ENCODE measurements at places on chromosomes 5 and 9.

DNA sequence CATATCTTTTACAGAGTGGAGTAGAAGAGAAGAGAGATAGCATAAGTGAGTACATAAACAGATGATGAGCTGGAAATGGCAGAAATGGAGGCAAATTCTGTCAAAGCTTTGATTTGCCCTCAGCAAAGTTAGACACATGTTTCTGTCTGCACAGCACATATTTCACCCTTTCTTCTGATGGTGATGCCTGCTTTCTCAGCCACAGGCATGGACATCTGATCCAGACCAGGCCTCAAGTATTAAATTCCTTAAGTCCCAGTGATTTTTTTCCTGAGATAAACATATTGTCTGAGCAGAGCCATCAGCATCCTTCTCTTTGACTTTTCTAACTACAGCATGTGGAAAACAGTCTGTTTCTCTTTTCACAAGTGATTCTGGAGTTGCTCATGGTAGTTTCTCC is 409.8 kb downstream of the MAN2A1 start:
- DNase-seq: no peak

GRCh38 chr9:22035591-22036011 is 26.5 kb upstream of the CDKN2B start:
- no peak for DNase-seq

GRCh38 chr9:129175825-129176633 is 2.0 kb downstream of the IER5L start:
- DNase-seq: peak; percentile 37

GRCh38 chr5:21862986-21863385 is 990.2 kb downstream of the CDH12 start:
- DNase-seq: no peak

DNA sequence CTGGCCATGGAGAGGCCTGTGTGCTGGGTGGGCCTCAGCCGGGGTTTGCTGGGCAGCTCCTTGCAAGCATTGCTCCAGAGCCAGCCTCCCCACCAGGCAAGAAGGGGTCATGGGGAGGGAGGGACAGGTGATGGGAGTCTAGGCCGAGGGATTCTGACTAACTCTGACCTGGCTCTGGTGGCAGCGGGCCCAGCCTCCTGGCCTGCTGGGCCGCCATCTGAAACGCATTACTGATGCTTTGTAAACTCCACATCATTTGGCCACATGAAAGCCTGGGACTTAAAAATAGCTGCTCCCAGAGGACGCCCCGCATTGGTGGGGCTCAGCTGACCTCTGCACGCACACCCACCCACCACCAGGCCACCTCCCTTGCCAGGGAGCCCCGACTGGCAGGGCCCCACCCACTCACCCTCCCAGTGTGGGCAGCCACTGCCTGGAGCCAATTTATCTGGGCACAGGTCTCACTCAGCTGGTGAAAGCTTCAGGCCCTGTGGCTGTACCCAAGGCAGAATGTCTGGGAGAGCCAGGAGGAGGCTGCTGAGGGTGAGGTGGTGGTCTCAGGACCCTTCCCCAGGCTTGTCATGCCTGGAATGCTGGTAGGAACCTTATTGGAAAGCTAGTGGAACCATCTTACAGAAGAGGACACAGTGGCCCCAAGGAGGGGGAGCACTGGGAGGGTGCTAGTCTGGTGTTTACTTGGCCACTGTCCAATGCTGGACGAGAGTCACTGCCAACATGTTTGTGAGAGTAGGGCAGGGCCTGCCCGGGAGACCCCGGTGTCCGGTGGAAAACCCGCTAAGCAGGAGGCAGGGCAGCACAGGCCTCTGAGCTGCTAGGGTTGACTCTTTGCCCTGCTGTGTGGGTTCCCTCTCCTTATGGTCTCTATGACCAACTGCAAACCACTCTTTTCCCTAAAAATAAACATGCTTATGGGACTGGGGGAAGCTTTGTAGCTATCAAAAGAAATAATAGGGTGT is 10.8 kb downstream of the TCF7 start:
- DNase-seq: no peak

GRCh38 chr9:32551276-32552051 is 663 bp upstream of the SMIM27 start:
- DNase-seq: peak; percentile 57

DNA sequence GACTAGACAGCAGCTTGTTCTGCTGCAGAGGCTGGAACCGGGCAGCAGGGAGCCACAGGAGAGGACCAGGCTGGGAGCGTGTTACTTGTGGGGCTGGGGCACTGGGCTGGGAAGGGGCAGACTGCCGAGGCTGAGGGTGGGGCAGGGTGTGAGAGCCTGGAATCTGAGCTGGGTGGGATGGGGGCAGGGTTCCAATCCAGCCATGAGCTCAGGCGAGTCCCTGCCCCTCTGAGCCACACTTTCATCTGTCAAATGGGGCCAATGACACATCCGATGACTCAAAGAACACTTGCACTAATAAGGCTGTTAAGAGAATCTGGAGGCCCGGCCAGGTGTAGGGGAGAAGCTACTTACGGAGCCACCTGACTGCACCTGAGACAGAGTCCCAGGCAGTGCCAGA is 18.7 kb upstream of the WDR38 start:
- DNase-seq: peak; percentile 31

GRCh38 chr5:135873831-135874230 is 21.8 kb downstream of the IL9 start:
- no peak for DNase-seq

- DNase-seq: no peak
Observed at GRCh38 chr5:140010798-140011197, 32.3 kb downstream of the NRG2 start.

GRCh38 chr9:114242837-114243236 is 80.1 kb upstream of the ORM1 start:
- DNase-seq: no peak

- DNase-seq: no peak
Observed at GRCh38 chr5:68644971-68645370, 429.4 kb downstream of the PIK3R1 start.

DNA sequence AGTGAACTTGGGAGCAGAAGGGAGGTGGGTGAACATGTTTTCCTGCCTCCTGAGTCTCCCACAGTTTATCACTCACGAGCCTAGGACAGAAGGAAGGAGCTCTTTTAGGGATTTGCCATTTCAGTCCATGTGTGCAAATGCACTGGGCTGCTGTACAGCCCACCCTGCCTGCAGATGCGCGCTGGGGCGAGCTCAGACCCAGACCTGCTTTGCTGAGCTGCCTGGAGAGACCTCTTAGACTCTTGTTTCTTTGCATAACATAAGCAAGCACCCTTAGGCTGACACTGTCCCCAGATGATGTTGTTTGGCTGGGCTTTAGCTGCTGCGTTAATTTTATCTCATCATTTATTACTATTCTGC is 199.0 kb downstream of the CACNA1B start:
- DNase-seq: no peak

- DNase-seq: no peak
Observed at GRCh38 chr9:16869882-16870595, 431 bp downstream of the BNC2 start.

GRCh38 chr9:135616619-135617537 is 22.5 kb downstream of the GLT6D1 start:
- DNase-seq: no peak

GRCh38 chr5:168681556-168682183 is 102.5 kb upstream of the PANK3 start:
- no peak for DNase-seq

GRCh38 chr5:91058575-91058974 is 324.5 kb downstream of the ARRDC3 start:
- no peak for DNase-seq

- DNase-seq: no peak
Observed at GRCh38 chr9:124843456-124844034, 9.7 kb upstream of the WDR38 start.

- DNase-seq: no peak
Observed at GRCh38 chr9:116058421-116058820, 95.2 kb upstream of the PAPPA start.
